ENCODE measurements at places on chromosomes 7 and 10. TPM values are rescaled to one million over a fixed set of nuclear protein-coding genes. Genes with fewer than 3 reads are reported as not detected.

Gene TM9SF3
- total RNA-seq = 121 TPM

Gene EVX1
- total RNA-seq = not detected

Gene TLX1
- total RNA-seq = not detected

Gene ECHS1
- total RNA-seq = 49.0 TPM

Gene NRAP
- total RNA-seq = not detected

Gene POM121
- total RNA-seq = 4.5 TPM
